ENCODE measurements at places on chromosomes 7 and 10.
A peak's percentile ranks its signal among the peaks of the same experiment; 100 is the strongest.

GRCh38 chr7:105278973-105279687, 109.6 kb downstream of the SRPK2 start:
- no peak for DNase-seq

DNA sequence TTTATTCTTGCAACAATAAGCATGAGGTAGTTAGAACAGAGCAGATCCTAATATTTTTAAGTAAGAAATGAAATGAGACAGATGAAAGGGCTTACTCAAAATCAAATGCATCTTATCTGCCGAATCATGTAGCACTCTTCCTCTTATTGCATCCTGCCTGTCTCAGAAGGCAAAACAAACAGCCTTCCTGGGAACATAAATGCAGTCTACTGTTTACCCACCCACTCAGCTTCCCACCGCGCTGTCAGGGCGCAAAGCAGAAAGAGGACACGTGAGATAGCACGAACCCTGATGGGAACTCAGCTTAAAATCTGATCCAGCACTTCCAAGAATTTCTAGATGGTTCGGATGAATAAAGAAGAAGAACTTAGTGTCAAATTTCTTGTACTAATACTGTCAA, 114.4 kb upstream of the CDK1 start:
- DNase-seq, result no peak

- DNase-seq, result no peak
Observed at GRCh38 chr7:141150465-141150864, 76.6 kb downstream of the TMEM178B start.

DNA sequence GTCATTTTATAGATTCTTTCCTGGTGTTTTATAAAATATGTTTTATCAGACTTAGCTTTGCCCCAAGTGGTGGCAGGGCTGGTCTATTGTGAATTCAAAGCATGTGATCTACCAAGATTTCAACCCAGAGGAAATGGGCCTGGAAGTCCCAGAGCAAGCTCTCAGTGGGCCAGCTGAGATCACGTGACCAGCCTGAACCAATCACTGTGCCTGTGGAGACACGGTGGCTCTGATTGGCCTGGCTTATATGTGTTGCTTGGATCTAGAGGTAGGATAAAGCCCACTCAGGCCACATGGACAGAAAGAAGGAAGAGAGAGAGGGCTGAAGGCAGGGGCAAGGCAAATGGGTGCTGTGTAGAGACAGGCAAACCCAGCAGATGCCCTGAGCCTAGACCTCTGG, 65.5 kb upstream of the GATA3 start:
- no peak for DNase-seq

DNA sequence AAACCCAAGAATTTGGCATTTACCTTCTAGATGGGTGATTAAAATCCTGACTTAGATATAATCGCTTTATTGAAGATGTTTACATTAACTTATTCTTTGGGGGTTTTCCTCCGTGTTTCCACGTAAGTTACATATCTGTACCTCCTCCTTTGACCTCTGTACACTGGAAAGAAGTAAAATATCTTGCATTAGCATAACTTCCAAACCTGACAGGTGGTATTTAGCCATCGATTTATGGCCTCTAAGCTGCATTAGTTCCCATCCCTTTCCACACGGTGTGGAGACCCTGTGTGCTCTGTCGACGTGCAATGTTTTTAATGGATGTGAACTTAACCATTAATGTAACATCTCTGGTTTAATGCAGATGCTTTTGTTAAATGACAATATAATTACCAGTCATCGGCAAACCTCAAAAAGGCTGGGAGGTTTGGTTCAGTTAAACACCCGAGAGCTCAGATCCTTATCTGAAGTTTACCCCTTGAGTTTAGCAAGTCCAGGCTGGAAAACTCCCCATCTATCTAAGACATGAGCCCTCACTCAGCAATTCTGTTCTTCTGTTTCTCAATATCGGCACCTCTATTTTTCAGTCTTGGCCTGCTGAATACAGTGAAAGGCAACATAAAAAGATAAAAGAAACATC, 295.2 kb downstream of the GATA3 start:
- DNase-seq, result no peak

- no peak for DNase-seq
Observed at GRCh38 chr10:117221156-117221711, 19.7 kb upstream of the SLC18A2 start.

DNA sequence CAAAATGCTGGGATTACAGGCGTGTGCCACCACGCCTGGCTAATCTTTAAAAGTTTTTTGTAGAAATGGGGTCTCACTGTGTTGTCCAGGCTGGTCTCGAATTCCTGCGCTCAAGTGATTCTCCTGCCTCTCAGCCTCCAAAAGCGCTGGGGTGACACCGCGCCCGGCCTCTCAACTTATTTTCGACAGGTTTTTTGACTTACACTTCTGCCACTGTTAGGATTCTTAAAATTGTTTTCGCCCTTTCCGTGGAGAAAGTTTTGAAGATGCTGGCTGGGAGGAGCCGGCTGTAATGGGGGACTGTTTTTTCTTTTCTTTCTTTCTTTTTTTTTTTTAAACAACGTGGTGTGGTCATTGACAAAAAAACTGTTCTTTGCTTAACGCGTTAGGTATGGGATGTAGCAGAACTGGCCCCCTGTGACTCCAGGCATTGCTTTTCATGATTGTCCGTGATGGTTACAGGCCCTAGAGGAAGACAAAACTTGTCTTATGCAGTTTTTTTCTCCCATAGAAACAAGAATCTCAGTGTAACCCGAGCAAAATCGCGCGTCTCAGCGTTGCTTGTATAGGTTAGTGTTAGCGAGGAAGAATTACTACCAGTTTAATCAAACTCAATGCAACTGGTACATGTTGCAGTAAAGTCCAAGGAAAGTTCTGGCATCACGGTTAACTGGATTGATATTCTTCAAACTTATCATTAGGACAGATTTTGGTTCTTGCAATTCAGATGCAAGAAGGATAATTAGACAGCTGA, 72.2 kb downstream of the DAGLB start:
- DNase-seq, result peak; percentile 66

DNA sequence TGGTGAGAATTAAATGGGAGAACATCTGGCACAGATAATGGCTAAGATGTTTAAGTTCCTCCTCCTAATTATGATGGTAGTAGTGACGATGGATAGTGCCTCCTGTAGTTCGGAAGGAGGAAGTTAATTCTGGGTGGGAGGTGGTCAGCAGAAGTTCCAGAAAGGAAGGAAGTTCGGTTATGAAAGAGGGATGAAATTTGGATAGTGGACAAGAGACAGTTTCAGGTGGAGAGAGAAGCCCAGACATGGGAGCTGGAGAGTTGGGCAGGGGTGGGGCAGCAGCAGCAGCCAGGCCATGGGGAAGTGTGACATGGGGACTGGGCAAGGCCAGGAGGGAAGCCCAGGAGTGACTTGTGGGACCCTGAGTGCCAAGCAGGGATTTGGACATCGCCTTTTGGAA, 99.5 kb downstream of the CCNY start:
- no peak for DNase-seq

DNA sequence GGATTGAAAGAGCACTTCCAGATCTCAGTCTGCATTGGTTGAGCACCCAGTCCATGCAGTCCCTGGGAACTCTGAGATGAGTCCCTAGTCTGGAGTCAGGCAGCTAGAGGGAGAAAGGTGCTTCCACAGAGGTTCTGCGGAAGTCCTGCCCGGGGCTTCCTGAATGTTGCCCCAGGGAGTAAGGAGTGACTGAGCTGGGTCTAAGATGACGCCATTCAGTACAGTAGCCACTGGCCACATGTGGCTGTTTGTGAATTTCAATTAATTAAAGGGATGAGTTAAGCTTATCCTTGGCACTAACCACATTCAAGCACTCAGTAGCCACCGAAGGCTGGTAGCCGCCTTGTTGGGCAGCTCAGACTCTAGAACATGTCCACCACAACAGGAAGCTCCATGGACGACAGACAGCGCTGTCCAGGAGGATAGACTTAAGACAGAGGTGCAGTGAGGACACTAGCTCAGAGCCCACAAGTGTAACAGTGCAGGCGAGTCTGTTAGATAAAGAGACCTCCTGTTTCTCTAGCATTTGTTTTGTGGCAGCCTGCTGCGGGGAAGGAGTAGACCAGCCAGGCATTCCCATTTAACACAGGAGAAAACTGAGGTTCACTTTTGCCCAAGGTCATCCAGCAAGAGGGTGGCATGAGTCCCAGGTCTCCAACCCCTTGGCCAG, 101.6 kb upstream of the PPIF start:
- no peak for DNase-seq

DNA sequence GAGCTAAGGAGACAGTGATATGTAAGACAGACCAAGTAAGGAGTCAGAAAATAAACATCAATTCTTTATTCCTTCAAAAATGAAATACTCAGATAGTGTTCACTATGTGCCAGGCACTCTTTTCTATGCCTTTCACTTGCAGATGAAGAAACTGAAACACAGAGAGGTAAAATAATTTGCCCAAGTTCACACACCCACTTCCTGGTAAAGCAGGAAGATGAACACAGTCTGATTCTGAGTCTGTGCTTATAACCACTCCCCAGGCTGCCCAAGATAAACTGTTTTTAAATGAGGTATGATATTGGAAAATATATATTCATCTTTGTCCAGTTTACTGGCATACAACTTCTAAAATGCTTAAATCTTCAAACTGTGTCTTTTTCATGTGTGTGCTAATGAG, 294.4 kb upstream of the NPVF start:
- DNase-seq, result no peak

DNA sequence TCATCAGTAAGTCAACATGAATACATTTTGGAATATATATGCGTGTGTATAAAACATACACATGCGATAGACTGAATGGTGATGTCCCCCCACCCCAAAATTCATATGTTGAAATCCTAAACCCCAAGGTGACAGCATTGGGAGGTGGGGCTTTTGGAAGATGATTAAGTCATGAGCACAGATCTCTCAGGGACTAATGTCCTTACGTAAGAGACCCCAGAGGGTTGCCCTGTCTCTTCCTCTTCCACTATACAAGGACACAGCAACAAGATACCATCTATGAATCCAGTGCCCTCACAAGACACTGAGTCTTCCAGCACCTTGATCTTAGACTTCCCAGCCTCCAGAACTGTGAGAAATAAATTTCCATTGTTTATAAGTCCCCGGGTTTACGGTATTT, 22.5 kb downstream of the DRGX start:
- DNase-seq, result no peak

DNA sequence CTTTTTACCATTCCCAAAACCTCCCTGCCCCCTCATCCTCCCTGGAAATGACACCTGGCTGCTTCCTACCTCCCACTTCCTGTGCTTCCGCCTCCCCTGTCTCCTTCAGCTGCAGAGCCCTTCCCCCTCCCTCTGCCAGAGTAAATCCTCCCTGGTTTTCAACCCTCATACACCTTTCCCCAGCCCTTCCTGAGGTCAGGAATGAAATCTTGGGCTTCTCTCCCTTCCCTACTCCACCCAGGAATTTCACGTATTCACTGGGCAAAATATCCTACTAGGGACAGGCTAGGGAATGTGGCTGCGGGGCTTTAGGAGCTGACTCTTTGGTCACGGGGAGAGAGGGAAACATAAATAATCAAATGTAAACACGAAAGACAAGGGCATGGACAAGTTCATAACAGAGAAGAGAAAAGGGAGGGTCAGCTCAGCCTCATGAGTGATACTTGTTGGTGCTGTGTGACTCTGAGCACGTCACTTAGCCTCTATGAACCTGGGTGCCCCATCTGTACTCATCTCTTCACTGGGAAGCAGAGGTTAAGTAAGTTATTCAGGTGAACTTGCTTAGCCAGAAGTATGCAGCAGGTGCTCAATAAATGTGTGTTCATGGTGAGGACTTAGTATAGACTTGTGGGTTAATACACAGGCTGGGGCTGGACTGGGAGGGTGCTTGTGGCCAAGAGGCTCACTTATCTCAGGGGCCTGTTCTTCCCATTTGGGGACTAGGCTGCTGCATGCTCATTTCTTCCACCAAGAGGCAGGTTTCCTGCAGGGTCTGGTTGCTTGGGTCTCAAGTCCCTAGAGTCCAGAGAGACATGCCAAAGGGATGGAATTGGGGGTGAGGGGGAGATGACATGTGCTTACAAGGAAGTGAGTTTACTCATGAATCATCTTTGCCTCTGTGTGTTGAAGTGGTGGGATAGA, 10.0 kb upstream of the DUSP5 start:
- no peak for DNase-seq

DNA sequence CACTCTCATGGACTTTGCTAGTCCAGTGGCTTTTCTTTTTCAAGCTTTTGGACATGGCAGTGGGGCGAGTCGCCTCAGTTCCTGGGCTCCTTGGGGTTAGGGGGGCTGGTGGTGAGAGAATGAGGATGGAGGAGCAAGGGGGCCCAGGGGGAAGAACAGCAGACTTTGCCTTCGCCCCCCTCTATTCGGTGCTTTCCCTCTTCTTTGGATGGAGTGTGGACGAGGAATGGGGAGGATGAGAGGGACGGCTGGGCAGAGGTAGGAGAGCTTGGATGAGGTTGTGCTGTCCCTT, 255 bp downstream of the MAGI2 start:
- DNase-seq, result no peak

DNA sequence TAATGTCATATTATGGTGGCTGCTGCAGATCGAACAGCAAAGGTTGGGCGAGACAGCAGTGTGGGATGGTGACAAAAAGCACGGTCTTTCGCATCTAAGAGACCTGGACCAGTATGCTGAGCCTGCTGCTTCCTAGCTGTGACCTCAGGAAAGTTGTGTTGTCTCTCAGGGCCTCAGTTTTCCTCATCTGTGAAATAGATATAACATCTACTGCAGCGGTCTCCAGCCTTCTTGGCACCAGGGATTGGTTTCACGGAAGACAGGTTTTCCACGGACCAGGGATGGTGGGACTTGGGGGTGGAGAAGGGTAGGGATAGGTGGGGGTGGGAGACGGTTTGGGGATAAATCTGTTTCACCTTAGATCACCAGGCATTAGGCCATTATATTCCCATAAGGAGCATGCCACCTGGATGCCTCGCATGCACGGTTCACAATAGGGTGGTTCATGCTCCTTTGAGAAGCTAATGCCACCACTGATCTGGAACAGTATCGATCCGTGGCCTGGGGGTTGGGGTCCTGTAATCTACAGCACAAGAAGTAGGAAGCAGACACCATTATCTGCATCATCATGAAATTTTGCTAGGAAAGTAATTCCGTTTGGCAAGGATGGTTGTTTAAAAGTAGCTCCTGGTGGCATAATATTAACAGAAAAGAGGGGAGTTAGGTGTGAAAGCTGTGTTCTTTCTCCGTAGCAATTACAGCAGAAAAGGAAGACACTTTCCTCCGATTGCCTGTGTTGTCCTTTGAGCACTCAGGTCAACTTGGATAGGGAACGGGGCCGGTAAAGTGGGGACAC, 10.8 kb downstream of the KLF6 start:
- DNase-seq, result no peak

DNA sequence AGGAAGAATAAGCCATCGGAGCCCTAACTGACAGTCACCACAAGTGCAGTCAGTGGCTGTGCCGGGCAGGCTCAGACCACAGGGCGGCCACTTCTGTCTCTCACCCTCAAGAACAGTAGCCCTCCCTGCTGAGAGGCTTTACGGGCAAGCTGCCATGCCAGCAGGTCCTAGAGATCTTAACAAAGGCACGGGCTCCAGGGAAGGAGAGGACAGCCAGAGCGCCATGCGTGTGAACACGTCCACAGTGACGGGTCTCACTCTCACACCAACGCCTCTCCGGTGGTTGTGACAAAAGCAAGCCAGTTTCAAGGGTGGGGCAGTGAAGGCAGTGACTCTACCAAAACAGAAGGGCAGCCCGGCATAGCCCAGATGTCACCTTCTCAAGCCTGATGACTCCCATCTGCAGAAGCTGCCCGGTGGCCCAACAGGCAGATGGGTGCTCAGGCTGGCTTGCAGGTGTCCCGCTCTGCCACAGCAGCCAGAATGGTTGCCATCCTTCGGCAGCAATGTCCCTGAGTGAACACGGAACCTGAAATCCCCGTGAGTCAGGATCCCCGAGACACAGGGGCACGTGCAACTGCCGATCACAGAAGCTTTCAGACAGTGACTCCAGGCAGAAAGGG, 102.0 kb downstream of the FAM53B start:
- DNase-seq, result no peak
